Activated CD4-positive, alpha-beta T cell treated with anti-CD3 and anti-CD28 coated beads for 36 hours (primary cell): ENCODE measurements at places on chromosomes 4 and X. TPM values are rescaled to one million over a fixed set of nuclear protein-coding genes. Genes with fewer than 3 reads are reported as not detected.

DNA sequence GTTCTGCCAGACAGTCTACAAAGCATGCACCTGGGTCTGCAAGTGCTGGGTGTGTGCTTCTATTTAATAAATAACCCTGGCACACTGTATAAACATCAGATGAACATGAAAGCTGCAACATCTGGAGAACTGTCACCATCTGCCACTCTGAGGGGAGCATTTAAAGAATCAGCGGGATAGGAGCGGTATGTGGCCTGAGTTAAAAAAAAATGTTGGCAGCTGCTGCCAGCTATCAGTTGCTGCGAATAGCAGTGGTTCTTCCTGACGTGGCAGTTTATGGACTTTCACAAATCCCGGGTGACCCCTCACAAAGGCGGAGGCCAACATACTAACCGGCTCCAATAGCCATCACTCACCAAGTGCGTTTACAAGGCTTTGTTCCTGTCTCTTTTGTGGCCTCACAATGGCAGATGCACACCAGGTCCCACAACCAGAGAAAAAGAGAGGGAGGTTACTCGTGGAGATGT lies 95.1 kb downstream of the RASL11B start:
- DNase-seq = no peak
- no peaks in the 10 kb centered on the region for H3K4me1 ChIP-seq
- peaks cover 4% of the 10 kb centered on the region for H3K36me3 ChIP-seq
- no peaks in the 10 kb centered on the region for H3K27me3 ChIP-seq

- no peaks in the 10 kb centered on the region for H3K27me3 ChIP-seq
- H3K4me3 ChIP-seq = no peak overlapping the region
- no peak overlapping the region for H3K27ac ChIP-seq
- H3K4me1 ChIP-seq = no peaks in the 10 kb centered on the region
- no peak for DNase-seq
These were observed 371.4 kb upstream of the TECRL start for GRCh38 chr4:64780664-64781063.

EPGN gene
- not detected for total RNA-seq

DNA sequence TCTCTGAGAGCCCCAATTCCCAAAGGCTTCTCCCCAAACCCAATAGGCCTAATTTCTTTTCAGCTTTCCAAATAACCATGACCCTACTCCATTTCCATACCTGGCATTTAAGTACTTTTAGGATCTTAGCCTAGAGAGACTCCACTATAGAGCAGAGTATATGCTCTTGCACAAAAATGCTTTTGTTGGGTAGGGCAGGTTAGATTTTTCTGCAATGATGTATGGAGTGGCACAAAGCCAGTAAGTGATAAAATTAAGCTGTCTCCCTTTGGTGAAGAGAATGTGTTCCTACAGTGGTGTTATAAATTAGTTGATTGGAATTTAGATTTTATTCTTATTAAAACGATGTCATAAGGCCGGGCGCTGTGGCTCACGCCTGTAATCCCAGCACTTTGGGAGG lies 124.9 kb downstream of the INPP4B start:
- H3K36me3 ChIP-seq = peaks cover 18% of the 10 kb centered on the region
- no peak overlapping the region for H3K4me3 ChIP-seq

DNA sequence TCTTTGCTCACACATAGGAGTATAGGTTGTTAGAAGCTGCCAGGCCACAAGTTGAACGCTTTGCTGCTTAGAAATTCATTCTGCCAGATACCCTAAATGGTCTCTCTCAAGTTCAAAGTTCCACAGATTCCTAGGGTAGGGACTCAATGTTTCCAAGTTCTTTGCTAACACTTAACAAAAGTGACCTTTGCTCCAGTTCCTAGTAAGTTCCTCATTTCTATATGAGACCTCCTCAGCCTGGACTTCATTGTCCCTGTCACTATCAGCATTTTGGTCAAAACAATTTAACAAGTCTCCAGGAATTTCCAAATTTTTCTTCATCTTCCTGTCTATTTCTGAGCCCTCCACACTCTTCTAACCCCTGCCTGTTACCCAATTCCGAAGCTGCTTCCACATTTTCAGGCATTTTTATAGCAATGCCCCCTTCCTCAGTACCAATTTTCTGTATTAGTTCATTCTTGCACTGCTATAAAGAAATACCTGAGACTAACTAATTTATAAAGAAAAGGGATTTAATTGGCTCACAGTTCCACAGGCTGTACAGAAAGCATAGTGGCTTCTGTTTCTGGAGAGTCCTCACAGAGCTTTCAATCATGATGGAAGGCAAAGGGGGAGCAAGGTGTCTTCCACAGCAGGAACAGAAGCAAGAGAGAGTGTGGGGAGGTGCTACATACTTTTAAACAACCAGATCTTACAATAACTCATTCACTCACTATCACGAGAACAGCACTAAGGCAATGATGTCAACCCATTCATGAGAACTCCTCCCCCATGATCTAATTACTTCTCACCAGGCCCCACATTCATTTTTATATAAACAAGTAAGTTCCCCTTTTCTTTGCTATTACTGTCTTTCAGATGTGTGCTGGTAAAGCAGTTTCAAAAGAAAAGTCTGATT lies 11.5 kb upstream of the TLR1 start:
- H3K4me3 ChIP-seq = no peak overlapping the region
- no peaks in the 10 kb centered on the region for H3K36me3 ChIP-seq
- peaks cover 17% of the 10 kb centered on the region for H3K4me1 ChIP-seq
- no peaks in the 10 kb centered on the region for H3K27me3 ChIP-seq
- DNase-seq = no peak
- H3K27ac ChIP-seq = no peak overlapping the region

DNA sequence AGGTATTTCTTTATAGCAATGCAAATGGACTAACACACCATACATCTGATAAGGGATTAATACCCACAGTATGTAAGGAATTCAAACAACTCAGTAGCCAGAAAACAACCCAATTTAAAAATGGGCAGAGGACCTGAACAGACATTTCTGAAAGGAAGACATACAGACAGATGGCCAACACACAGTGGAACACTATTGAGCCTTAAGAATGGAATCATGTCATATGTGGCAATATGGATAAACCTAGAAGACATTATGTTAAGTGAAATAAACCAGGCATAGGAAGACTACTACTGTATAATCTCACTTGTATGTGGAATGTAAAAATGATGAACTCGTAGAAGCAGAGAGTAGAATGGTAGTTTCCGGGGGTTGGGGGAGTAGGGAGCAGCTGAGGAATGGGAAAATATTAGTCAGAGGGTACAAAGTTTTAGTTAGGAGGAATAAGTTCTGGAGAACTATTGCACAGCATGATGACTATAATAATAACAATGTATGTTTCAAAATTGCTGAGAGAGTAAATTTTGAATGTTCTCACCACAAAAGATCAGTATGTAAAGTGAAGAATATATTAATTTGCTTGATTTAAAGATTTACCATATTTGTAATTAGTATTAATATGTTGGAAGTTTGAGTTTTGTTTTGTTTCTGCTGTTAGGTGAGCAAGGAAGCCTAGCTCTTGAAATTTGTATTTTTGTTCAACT lies 25.2 kb downstream of the WDR44 start:
- no peak overlapping the region for H3K4me3 ChIP-seq
- H3K27me3 ChIP-seq = no peaks in the 10 kb centered on the region
- H3K27ac ChIP-seq = no peak overlapping the region
- no peak for DNase-seq

UBE2A gene
- total RNA-seq = 49.2 TPM

ADAMTS3 gene
- total RNA-seq = not detected

GRCh38 chr4:182175788-182176519 lies 67.2 kb upstream of the TENM3 start:
- no peak overlapping the region for H3K27ac ChIP-seq
- no peaks in the 10 kb centered on the region for H3K36me3 ChIP-seq
- no peaks in the 10 kb centered on the region for H3K4me1 ChIP-seq
- DNase-seq = no peak
